ENCODE measurements at places on chromosomes 12 and 14. TPM values are rescaled to one million over a fixed set of nuclear protein-coding genes. Genes with fewer than 3 reads are reported as not detected.

The DUSP16 gene
- total RNA-seq, result 20.7 TPM

- H3K4me3 ChIP-seq, result no peak overlapping the region
- no peaks in the 10 kb centered on the region for H3K4me1 ChIP-seq
- no peak overlapping the region for H3K27ac ChIP-seq
- no peak for DNase-seq
Observed at GRCh38 chr14:102018251-102018650, 53.9 kb downstream of the DYNC1H1 start.

GRCh38 chr14:100871234-100872186, 32.0 kb downstream of the RTL1 start:
- H3K27me3 ChIP-seq, result no peaks in the 10 kb centered on the region
- no peak overlapping the region for H3K4me3 ChIP-seq
- peak overlapping the region; percentile 32 for H3K27ac ChIP-seq
- DNase-seq, result peak; percentile 28

DNA sequence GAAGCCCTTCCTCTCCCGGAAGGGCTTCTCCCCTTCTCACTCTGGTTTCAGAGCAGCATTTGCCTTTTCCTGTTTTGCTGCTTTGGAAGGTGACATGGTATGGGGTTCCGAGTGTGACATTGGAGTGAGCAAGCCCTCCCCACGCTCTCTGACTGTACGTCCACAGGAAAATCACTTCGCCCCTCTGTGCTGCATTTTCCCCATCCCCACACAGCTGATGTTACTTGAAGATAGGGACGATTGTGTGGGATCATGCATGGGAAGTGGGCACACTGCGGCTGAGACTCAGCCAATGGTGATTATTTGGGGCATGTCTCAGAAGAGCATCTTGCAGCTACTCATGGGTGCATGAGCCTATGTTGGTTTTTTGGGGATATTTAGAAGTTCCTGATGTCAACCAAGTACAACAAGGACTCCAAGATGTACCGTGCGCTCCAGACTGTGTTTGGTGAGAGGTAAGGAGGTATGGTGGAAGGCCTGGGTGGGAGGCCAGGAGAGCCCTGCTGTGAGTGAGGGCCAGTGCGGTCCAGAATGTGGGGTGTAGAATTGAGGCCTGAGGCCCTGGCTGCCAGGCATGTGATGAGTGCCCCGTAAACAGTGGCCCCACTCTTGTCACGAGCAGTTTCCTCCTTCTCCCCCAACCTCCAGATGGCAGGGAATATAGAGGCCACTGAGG, 15.1 kb downstream of the CYP46A1 start:
- no peak for DNase-seq
- peaks cover 37% of the 10 kb centered on the region for H3K27me3 ChIP-seq
- H3K4me1 ChIP-seq, result no peaks in the 10 kb centered on the region
- H3K27ac ChIP-seq, result no peak overlapping the region

GRCh38 chr12:49342066-49342913, 4.4 kb upstream of the DNAJC22 start:
- H3K4me3 ChIP-seq, result no peak overlapping the region
- peak; percentile 76 for DNase-seq
- peaks cover 19% of the 10 kb centered on the region for H3K4me1 ChIP-seq
- peaks cover 38% of the 10 kb centered on the region for H3K27me3 ChIP-seq

DNA sequence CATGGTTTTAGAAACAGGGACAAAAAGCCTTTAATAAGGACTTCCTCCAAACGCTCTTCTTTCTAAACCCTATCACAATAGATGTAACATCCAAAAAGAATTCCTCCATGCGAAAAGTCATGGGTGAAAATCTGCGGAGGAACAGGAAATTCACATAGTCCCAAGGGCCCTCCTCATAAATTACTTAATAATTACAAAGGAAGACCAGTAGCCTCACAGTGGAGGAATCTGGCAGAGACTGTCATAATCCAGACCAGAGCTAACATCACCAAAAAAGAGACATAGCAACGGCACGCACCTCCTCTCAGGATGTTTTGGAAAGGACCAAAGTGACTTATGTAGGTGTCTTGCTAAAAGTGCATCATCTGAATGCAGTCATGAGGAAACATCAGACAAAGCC, 165.7 kb downstream of the ANO2 start:
- no peaks in the 10 kb centered on the region for H3K4me1 ChIP-seq
- no peaks in the 10 kb centered on the region for H3K36me3 ChIP-seq
- no peaks in the 10 kb centered on the region for H3K27me3 ChIP-seq
- DNase-seq, result no peak

The TBC1D30 gene
- 7.9 TPM for total RNA-seq

- H3K27ac ChIP-seq, result no peak overlapping the region
- peaks cover 11% of the 10 kb centered on the region for H3K4me1 ChIP-seq
Observed at GRCh38 chr14:92635031-92635430, 113.4 kb downstream of the LGMN start.

The DCP1B gene
- total RNA-seq, result 6.0 TPM

- H3K27me3 ChIP-seq, result no peaks in the 10 kb centered on the region
- H3K4me1 ChIP-seq, result peaks cover under 1% of the 10 kb centered on the region
- DNase-seq, result no peak
- no peak overlapping the region for H3K4me3 ChIP-seq
- peak overlapping the region; percentile 41 for H3K27ac ChIP-seq
- H3K36me3 ChIP-seq, result peaks cover 28% of the 10 kb centered on the region
Observed at GRCh38 chr14:102192840-102193502, 53.3 kb downstream of the WDR20 start.

DNA sequence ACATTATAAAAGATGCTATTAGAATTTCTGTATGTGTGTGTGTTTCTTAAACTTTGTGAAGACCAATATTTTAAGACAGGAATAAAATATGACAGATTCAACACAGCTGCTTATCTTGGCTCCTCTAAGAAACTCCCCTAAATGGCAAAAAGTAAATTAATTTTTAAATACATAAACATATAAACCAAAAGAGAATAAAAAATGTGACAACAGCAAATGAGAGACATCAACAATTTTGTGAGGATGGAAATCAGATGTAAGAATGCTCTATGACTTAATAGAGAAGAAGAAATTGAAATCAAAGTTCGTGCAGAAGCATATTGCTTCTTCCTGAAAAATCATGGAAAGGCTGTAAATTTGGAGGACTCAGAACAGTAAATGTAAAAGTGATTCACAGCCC, 1083.8 kb downstream of the FLRT2 start:
- DNase-seq, result no peak
- no peak overlapping the region for H3K4me3 ChIP-seq
- no peaks in the 10 kb centered on the region for H3K36me3 ChIP-seq
- H3K4me1 ChIP-seq, result peaks cover 5% of the 10 kb centered on the region
- no peak overlapping the region for H3K27ac ChIP-seq
- H3K27me3 ChIP-seq, result no peaks in the 10 kb centered on the region

- H3K36me3 ChIP-seq, result no peaks in the 10 kb centered on the region
- no peak overlapping the region for H3K27ac ChIP-seq
Observed at GRCh38 chr12:106006940-106007339, 131.8 kb downstream of the NUAK1 start.

The AICDA gene
- not detected for total RNA-seq

The SOCS4 gene
- total RNA-seq, result 29.6 TPM

DNA sequence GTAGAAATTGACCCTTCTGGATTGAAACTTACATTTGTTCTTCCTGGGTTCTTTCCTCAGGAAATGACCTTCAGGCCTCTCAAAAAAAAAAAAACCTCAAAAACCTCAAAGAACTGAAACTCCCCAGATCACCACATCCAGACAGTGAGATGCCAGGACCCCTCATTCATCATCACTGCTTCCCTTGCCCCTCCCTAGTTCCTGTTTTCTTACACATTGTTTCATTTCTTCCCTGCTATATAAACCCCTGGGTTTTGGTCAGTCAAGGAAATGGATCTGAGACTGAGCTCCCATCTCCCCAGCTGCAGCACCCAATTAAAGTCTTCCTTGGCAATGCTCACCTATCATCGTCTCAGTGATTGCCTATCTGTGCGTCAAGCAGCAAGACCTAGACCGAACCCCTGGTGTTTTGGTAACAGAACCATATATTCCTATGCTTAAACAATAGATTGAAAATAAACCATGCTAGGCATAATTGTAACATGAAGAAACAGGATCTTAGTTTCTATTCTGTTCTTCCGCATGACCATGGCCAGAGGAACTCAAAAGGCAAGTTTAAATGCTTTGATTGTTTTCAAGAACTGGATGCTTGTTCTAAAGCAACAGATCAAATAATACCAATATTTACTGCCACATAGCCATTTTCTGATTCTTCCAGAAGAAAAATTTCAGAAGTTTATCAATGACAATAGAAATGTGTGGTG, 108.0 kb upstream of the MAX start:
- H3K4me1 ChIP-seq, result peaks cover 26% of the 10 kb centered on the region
- peak overlapping the region; percentile 81 for H3K27ac ChIP-seq
- no peak for DNase-seq
- no peaks in the 10 kb centered on the region for H3K36me3 ChIP-seq
- no peaks in the 10 kb centered on the region for H3K27me3 ChIP-seq

The EIF2S1 gene
- 338 TPM for total RNA-seq

DNA sequence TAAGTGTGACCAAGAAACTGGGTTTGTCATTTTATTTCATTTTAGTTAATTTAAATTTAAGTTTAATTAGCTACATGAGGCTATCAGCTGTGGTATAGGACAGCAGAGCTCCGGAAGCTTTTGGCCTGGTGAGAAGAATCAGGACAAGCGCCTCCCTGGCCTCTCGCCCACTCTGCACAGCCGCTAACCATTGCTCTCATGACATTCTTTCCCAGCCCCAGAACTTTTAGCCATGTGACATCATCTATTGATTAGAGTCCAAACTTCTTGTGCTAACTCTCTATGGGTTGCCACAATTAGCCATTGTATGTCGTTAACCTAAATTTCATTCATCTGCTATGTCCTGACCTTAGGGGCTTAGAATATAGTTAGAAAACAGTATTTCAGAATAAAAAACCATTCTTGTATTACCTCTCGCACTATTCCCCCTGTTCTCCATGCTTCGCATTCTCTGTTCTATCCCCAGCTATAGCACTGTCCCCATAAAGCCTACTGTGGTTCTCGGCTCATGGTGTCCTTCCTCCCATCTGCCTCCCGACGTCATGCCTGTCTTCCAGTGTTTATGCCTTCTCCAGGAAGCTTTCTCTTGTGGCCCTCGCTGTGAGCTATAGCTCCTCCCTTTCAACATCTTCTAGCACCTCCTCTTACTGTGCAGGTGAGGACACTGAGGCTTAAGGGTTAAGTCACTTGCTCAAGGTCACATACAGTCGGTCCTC, 23.5 kb downstream of the SSH1 start:
- H3K36me3 ChIP-seq, result peaks cover 19% of the 10 kb centered on the region
- H3K27ac ChIP-seq, result peak overlapping the region; percentile 83
- DNase-seq, result peak; percentile 60
- H3K27me3 ChIP-seq, result no peaks in the 10 kb centered on the region

The CDKL1 gene
- 14.3 TPM for total RNA-seq

DNA sequence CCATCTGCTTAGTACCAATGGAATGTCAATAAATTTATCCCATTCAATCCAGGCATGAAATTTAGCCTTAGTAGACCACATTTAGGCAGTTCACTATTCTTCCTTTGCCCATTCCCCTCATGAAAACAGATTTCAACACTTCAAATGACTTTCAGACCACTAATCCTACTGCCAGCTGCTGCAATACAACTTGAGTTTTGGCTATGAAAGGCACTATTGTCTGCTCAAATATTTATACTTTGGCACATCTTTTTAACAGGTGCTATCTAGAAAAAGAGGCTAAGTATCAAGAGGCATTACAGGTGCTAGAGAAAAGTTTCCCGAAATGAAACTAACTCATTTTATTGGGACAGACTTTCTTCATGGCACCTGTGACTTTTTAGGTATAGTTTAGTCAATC, 499.8 kb downstream of the C12orf50 start:
- no peaks in the 10 kb centered on the region for H3K27me3 ChIP-seq
- peaks cover 6% of the 10 kb centered on the region for H3K4me1 ChIP-seq
- H3K4me3 ChIP-seq, result no peak overlapping the region
- no peak overlapping the region for H3K27ac ChIP-seq
- H3K36me3 ChIP-seq, result no peaks in the 10 kb centered on the region

Measured in MCF 10A (cell line).